Stimulated activated CD4-positive, alpha-beta T cell treated with anti-CD3 and anti-CD28 coated beads, TNF-alpha, amount 100 ng/mL, for 1 hour (primary cell): ENCODE measurements at places on chromosomes 2 and 18.

DNA sequence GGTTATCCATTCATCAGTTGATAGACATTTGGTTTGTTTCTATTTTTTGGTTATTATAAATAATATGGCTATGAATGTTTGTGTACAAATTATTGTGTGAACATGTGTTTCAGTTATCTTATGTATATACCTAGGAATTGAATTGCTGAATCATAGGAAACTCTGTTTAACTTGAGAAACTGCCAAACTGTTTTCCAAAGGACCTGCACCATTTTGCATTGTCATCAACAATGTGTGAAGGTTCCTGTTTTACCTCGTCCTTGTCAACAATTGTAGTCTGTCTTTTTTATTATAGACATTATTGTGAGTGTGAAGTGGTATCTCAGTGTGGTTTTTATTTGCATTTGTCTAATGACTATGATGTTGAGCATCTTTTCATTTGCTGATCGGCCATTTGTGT is 17.1 kb downstream of the PDK1 start:
- DNase-seq, result no peak

GRCh38 chr2:128597121-128597762 is 278.6 kb upstream of the HS6ST1 start:
- no peak for DNase-seq

- DNase-seq, result no peak
Measured at GRCh38 chr2:181573140-181573736, 83.7 kb downstream of the CERKL start.

DNA sequence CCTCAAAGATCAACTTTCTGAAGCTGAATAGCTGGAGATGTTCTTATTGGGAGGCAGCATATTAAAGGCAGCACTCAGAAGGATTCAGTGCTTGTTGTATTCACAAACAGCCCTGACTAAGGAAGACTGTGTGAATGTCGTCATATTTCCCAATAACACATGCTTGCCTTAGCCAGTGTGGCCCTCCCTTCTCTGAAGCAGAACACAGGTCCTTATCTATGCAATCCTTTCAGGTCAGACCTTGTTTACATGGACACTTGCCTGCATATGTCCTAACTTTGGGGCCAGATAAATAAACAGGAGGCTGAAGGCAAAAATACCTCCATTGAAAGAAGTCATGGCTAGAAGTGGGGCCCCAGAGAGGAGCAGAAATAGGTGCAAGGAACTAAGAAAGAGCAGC is 97.2 kb downstream of the SLC4A3 start:
- DNase-seq, result no peak

GRCh38 chr2:20525041-20526035 is 78.5 kb downstream of the RHOB start:
- no peak for DNase-seq

DNA sequence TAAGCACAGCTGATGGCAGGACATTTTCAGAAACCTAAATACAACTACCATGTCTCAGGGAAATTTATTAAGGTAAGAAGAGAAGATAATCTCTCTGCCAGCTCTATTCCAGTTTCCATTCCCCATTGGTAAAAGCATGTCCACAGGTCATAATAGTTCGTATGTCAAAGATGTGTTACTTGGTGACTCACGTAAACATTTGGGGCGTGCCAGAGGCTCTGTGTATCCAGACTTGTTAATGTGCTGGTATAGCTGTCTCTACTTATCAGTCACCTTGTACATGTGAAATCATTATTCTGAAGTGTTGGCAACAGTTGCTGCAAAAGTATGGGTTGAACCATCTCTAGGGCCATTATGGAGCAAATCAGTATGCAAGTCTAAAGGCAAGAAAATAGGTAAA is 1345.1 kb downstream of the SUCLG1 start:
- no peak for DNase-seq

DNA sequence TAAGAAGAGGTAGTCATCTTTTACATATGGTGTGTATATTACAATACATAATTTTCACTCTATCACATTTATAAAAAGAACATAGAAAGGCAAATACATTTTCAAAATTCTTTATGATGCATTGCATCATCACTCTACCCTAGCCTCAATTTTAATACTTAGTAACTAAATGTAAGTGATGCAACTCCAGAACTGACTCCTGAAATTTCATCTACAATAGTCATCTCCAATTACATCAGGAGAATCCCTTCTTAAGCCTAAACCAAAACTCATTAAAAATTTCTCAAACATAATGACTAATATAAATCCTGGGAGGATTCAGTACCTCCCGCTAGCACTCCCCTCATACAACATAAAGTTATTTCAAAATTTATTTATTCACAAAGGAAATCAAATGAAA is 15.9 kb downstream of the TMX3 start:
- no peak for DNase-seq

- no peak for DNase-seq
Measured at GRCh38 chr2:2173633-2174032, 157.4 kb downstream of the MYT1L start.

GRCh38 chr2:239803102-239803765 is 221.9 kb downstream of the NDUFA10 start:
- no peak for DNase-seq

- DNase-seq, result no peak
Measured at GRCh38 chr2:143426296-143426695, 297.1 kb downstream of the ARHGAP15 start.

DNA sequence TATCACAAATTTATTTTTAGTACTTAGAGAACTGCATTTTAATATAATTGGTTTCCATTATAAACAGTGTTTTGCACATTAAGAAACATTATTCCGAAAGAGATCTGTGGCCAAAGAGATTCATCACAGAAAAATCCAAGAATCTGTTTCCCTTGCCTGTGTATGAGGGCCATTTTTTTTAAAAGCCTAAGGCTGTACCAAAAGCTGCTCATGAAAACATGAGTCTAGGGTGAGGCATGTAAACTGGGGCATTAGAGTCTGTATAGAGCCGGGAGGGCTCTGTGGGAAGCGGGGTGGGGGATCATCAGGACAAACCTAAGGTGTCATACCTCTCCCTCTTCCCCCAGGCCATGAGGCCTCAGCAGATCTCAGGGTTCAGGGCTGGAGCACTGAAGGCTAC is 223.8 kb downstream of the FBXO15 start:
- no peak for DNase-seq

DNA sequence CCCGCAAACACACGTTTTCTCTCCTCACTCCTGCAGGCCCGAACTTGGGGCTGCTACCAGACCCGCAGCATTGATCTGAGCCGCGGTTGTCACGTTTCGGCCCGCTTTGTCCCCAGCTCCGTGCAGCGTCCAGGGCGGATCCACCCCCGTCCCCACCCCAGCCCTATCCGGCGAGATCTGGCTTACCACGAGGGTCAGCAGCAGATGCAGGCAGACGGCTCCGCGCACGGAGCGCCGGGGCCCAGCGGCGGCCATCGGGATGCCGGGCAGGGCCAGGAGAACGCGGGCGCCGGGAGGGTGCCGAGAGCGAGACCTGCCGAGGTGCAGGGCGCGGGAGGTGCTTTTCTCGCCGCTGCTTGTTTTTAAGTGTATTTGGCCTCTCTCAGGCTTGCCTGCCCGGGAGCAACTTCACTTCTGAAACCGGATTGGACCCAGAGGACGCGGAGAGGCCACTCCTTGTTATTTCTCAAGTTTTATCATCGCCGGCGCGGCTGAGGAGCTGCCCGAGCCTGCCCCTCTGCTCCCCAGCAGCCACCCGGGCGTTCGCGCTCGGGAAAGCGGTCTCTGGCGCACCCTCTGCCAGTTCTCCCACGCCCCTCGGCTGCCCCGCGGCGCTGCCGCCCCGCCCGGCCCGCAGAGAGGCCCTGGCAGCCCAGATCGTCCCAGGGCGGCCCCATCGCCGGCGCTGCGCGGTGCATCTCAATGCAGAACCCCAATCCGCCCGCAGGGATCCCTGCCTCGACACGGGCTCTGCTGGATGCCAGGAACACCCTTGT is at the start of gene DSC3:
Gene DSC3 (minus strand): TSS at position 337 of the 776 bp plus-strand sequence. CDS start 82 bp downstream, at position 255.
- DNase-seq, result no peak

DNA sequence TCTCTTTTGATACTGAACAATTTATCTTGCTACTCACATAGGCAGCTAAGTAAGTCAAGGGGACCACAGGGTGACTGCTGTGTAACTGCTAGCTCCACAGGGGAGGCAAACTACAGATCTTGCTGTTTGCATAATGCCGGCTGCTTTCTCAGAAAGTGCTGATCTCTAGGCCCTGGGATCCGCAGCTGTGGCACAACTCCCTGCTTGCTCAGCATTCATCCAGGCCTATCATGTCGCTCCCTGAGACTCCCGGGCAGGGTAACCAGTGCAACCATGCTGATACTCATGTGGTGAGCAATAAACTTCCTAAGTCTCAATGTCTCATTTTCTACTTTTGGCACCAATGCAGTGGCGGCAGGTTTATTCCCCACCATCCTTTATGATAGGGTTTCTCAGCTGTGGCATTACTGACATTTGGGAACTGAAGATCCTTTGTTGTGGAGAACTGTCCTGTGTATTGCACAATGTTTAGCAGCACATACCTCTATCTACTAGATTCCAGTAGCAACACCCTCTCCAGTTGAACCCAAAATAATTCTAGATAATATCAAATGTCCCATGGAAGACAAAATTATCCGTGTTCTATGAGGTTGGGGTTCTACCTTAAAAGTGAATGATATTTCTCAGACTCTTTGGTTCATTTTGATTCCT is 1101.3 kb downstream of the LRP1B start:
- no peak for DNase-seq

- DNase-seq, result no peak
Measured at GRCh38 chr2:211473116-211473515, 916.7 kb downstream of the CPS1 start.

- DNase-seq, result no peak
Measured at GRCh38 chr2:204645018-204645773, 99.9 kb downstream of the PARD3B start.

DNA sequence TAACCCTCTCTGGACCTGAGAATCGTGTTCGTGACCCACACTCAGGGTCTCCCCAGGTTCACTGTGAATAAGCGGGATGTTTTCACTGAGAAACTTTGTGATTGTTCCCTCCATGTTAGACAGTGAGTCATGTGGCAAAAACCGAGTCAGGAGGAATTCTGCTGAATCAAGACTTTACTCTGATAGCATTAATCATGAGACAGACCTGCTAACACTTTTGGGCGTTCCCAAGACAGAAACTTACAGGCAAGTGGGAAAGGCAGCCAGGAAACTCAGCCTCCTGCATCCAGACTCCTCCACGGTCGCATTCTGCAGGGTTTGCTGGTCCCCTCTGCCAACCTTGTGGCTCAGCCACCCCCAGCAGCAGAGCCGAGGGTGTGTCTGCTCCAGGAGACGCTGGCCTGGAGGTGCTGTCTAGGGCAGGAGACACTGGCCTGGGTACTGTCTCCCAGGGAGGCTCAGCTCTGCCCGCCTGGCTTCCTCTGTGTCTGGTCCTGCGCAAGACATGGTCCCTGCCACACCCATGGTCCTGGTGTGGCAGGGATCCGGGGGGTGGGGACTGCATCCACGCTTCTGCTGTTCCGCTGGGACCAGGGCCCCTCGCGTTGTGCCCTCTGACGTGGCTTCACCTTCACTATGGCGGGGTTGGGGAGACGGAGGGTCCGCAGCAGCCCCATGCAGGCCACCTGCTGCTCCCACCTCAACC is 177.4 kb downstream of the TWIST2 start:
- no peak for DNase-seq

DNA sequence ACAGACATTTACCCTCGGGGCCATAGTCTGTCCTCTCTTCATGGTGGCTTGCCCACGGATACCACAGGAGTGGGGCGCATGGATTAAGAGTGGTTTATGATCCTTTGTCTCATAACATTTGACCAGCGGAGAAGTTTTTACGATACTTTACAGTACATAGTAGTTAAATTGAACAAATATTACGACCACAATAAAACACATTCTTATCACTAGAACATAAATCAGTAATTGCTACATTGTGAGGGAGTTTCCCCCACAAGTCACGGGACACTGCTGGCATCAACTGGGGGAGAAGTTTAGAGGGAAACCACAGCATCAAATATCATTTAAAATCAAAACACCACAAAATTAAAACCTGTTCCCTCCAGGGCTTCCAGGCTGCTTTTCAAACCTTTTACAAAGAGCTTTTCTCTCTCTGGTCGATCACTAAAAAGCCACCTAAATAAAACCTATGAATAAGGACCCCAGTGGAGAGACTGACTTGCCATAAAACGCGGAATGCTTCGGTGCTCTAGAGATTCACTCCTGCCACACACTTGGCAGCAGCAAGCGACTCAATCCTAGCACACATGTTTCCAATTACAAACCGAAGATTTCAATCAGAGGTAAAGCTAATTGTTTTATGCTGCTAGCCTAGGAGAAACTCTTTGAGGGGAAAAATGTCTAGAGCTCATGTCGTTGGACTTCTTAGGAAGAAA is 173.7 kb upstream of the HNRNPA3 start:
- DNase-seq, result no peak

DNA sequence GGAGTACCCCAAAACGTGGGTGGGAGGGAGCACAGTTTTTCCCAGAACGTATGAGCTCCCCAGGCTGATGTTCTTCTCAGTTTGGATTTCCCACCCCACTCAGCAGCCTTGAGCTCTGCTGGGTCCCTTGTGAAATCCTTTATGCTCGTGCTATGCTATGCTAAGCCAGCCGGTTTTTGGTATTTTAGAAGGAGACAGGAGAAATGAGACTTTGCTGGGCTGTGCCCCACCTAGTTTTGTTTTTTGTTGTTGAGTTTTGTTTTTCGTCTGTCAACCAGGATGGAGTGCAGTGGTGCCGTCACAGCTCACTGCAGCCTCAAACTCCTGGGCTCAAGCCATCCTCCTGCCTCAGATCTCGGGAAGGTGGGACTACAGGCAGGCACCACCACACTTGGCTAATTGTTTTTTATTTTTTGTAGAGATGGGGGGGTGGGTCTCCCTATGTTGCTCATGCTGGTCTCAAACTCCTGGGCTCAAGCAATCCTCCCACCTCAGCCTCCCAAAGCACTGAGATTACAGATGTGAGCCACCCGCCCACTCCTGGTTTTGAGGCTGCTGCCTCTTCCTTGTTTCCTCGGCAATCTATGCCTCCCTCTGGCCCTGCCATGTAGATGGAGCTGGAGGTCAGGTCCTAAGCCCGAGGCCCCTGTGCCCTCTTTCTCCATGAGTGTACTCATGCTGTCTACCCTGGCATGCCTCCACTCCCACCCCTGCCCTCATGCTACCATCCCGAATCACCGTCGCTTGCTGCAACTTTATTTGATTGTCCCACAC is 17.5 kb upstream of the MGAT4A start:
- DNase-seq, result no peak

DNA sequence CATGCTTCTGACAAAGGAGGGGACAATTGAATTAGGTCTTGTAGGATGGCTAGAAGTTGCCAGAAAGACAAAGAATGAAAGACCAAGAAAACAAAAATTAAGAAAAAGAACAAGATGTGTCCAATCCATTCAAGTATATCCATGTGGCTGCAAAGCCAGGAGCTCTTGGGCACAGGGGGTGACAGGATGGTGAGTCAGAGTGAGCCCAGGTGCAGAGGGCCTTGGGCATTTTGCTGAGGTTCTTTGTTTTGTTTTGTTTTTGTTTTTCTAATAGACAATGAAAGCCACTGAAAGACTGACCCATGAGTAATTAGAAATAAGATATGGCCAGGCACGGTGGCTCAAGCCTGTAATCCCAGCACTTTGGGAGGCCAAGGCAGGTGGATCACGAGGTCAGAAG is 104.6 kb upstream of the KLHL29 start:
- no peak for DNase-seq

- no peak for DNase-seq
Measured at GRCh38 chr18:45066210-45066609, 385.5 kb downstream of the SETBP1 start.
